ENCODE measurements at places on chromosomes 2 and 18.

GRCh38 chr2:237859533-237860272, at the start of gene RAMP1:
TSS of gene RAMP1 (plus strand) at chr2:237859623. CDS start at chr2:237859676, 53 bp downstream.
- DNase-seq = peak; percentile 21

DNA sequence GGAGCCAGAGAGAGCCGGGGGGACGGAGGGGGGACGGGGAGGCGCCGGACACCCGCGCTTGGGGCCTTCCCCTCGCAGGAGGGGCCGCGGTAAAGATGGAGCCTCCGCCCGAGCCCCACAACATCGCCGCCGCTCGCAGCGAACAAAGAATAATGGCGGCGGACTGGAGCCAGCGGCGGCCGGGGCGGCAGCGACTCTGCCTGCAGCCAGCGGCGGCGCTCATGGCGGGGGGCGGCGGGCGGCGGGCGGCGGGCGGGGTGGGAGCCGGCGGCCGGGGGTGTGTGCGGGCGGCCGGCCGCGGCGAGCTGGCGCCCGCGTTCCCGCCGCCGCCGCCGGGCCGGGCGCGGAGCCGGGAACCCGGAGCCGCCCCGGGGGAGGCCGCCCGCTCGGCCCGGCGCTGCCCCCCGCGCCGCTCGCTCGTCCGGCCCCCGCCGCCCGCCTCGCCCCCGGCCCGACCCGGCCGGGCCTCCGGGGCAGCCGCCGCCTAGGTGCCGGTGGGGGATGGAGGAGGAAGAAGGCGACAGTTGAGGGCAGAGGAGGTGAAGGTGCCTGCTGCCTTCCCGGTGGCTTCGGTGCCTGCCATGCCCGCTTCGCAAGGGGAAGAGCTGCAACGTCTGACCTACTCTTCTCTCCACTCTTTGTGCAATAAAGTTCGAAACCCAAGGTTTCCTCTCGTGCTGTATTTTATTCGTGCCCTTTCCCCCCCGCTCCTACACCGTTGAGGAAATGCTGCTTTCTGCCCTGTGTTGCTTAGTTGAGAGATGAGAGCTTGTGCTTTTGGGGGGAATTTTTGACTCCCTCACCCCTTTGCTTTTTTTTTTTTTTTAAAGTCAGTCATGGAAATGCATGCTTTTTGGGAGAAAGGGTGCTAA, 634 bp downstream of the CREB1 start:
- DNase-seq = peak; percentile 18

DNA sequence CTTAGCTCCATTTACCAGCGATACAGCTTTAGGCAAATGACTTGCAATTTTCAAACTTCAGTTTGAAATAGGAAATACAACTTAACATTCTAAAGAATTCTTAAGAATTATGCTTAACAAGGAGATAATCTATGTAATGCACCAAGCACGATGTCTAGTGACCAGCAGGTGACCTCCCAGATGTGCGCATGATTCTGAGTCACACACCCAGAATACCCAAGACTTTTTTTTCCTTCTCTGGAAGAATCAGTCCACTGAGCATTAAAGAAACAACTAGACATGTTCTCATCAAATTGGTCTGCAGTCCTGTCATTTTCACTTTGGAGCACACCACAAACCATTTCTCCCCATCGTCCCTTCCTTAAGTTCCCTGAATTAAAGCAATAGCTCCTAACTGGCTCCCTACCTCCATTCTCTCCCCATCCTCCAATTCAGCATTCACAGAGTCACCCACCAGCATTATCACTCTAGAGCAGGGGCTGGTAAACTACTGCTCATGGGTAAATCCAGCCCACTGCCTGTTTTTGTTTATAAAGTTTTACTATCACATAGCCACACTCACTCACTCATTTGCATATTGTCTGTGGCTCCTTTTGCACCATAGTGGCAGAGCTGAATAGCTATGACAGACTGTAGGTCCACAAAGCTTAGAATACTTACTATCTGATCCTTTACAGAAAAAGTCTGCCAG, 13.2 kb downstream of the EVA1A start:
- DNase-seq = no peak

DNA sequence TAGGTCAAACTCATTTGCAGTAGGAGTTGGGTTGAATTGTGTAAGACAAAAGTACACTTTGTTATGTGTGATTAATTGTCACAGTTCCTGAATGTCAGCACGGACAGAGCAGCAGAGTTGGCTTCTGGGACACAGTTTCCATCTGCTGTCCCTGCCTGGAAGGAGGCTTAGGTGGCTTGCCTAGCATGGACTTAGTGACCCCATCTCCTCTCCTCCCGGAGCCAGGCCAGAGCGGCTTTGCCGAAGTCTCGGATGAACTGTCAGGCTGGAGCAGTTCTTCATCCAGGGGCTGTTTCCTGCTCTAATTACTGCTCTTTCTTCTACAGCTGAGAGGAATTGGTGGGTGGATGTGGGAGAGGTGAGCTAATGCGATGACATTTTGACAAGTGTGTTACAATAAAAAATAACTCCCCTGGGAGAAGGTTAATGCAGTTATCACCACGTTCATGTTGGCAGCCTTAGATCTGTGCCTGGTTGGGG, 102.0 kb downstream of the SH3RF3 start:
- DNase-seq = peak; percentile 14

GRCh38 chr2:33145459-33145858, 198.7 kb downstream of the LTBP1 start:
- DNase-seq = no peak

GRCh38 chr2:131673400-131674173, 145.9 kb downstream of the CCDC74A start:
- DNase-seq = peak; percentile 42

- DNase-seq = no peak
Measured at GRCh38 chr2:222142027-222142426, 156.8 kb downstream of the PAX3 start.

DNA sequence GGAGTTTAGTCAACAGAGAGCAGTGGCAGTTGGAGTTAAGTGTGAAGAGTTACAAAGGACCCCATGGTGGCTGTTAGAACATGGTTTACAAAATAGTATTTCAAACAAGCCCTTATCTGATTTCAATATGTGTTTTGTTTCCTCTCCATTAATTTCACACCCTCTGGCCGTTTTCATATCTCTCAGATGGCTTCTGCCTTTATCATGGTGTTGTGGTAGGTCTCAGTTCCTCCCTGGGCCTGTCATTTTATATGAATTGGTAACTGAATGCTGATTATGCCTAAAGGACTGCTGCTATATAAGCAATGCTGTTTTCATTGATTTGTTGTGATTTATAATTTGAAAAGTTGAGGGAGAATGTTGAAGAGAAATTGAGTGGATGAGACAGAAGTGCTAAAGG, 686.7 kb downstream of the NYAP2 start:
- DNase-seq = no peak

DNA sequence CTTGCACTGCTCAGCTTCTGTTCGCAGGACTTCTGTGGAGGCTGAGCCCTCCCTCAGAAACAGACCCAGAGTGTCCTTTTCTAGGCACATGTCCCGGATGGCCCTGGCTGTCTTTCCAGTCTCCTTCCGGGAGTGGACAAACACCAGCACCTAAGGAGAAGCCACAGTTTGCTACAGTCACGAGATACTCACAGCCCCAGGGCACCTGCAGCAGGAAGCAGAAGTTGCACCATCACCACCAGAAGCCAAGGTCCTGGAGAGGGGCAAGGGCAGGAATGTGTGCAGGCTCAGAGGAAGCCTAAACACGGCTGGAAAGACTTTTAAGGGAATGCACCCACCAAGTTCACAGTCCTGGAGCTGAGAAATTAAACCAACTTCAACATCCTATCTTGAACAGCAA, 13.6 kb downstream of the SNRNP200 start:
- DNase-seq = no peak

DNA sequence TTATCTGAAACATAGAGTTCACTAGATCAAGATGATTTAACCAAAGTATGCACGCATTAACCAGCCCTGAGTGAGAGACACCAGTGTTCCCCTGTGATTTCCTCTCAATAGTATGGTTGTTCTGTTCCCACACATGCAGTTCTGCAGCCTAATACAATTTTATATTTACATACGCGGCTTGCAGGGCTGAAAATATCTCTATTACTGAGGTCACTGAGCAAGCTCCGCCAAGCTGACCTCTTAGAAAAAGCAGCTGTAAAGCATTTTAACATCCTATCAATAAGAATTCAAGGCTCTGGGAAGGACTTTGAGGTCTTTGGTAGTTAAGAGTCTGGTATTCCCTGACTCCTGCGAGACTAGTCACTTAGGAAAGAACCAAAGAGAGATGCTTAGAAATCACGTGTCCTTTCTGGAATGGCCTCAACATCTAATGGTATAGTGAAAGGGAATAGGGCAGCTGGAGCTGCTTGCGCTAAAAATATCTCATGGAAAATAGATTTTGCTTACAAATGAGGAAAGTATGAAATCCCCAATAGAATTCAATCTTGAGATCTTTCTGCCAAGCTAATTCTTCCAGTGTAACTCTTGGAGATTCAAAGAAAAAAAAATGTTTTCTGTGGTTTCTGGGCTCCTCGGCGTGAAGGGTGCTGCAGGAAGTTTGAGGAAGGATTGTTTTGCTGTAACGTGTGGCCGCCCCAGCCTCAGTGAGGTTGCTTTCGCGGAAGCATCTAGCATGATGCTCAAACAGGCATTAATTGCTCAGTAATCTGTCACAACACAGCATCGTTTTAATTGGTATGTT, 59.2 kb downstream of the DOCK10 start:
- no peak for DNase-seq

GRCh38 chr2:10475221-10475722, 27.1 kb upstream of the ODC1 start:
- DNase-seq = no peak

GRCh38 chr2:190530248-190530900, 4.1 kb downstream of the NEMP2 start:
- no peak for DNase-seq

DNA sequence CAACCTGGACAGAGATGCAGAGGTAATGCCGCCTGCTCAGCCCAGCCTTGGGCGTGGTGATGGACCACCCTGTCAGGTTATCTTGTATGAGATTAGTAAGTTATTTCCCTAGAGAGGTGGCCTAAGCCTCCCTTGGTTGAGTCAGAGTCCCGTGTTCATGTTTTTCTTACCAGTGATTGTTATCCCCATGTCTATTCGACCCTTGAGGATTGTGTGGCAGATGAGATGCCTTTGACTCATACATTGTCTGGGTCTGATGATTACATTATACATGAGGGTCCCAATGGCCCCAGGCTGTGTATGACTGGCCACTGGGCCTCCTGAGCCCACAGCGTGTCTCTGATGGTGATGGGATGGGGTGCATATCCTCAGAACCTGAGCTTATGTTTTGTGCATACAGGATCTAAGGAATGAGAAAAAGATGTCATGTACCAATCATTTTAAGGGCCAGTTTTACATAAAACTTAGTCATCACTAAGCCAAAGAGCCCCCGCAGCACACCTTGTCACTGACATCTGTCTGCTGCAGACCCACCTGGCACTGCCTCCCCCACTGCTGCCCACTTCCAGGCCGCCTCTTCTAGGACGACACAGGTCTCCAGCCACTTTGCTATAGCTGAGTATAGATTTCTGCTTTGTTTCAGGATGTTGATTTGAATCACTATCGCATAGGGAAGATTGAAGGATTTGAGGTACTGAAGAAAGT, 7.7 kb downstream of the PPP1R7 start:
- DNase-seq = no peak

GRCh38 chr18:1653873-1654272, 749.2 kb downstream of the ADCYAP1 start:
- DNase-seq = no peak

DNA sequence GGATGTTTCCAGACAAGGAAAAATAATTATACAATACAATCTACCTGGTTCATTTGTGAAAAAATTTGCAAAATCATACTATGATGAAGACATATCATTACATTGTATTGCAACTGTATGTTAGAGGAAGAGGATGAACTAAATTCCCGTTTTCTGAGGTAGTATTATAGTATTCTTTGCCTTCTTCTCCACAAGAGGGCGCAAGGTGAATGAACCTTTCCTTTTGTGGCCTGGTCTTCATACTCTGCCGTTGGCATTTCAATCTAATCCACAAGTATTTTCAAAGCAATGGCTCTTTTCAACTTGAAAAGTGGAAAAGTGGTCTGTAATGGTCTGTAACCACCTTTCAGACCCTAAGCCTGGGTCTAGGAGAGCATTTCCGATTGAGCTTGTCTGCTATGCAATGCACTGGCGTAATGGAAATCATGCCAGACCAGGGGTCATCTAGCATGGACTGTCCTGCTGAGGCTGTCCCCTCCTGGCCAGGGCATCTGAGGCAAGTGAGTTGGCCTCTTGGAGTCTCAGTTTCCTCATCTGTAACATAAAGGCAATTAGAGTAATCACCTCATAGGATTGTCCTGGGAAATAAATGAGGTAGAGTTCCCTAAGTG, 30.8 kb upstream of the ZNF396 start:
- DNase-seq = peak; percentile 68

DNA sequence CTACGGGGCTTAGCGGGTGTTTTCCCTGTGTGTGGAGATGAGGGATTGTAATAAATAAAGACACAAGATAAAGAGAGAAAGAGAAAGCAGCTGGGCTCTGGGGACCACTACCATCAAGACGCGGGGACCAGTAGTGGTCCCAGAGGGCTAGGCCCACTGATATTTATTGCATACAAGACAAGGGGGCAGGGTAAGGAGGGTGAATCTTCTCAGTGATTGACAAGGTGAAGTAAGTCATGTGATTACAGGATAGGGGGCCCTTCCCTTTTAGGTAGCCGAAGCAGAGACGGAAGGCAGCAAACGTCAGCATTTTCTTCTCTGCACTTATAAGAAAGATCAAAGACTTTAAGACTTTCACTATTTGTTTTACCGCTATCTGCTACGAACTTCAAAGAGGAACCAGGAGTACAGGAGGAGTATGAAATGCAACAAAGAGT, 4.5 kb upstream of the GAL3ST2 start:
- DNase-seq = no peak

DNA sequence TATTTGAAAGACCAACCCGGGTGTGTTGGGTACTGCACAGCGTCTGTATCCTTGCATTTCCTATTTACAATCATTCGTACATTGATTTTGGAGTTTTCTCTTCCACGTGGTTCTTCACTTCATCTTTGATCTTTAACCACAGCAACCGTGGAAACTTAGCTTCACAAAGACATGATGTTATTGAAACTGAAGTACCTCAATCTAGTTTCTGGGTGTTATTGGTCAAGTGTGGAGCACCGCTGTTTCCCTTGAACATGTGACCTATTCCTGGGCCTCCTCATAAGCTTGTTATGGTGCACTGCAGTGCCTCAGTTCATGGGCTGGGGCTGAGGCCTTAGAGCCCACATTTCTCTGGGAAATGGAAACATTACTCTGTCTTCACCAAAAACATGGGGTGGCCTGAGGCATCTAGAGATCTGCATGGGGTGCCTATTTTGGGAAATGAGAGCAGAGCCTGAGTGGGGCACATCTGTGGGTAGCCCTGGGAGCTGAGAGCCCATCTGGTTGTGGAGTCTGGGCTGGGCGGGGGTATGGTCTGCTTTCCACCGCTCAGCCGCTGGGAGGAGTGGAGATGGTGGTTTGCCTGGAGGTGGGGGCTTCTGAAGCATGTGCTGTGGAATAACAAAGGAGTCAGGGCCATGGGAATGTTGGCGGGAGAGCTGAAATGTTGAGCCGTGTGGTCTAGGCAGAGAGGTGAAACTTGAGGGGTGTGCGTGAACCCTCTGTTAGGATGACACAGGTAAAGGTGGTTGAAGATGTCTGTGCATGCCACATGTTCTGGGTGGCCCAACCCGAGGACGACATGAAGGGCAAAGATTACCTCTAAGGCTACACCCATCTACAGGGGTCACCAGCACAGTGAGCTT, 37.4 kb downstream of the ZNF236 start:
- no peak for DNase-seq

Measured in NCI-H524 (cell line).